ENCODE measurements at places on chromosomes 2 and 18.

GRCh38 chr18:36461551-36461987 is 164.1 kb downstream of the FHOD3 start:
- no peak for DNase-seq

GRCh38 chr2:49210191-49210590 is 55.9 kb upstream of the FSHR start:
- no peak for DNase-seq

DNA sequence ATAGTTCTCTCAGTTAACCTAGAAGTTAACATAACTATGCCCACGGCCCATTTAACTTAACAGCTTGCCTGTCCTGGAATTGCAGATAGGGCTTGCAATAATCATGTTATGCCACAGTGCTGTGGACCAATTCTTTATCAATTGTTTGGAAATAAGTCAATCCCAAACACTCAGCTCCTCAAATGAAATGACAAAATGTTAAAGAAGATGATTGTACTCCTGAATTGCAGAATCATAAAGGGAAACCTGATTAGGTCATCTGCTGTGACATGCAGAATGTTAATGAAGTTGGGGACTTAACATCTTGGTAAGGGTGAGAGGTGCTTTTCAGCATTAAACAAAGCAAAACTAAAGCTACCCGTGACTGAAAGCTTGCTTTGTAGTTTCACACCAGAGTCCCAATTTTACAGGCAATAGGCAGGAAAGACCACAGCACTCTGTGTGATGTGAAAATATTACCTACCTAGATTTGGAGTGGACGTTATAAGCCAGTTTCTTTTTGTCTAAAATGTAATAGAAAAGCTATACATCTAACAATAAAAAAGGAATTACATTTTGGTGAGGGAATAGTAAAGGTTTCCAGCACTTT is 364.0 kb downstream of the GPD2 start:
- DNase-seq = no peak

DNA sequence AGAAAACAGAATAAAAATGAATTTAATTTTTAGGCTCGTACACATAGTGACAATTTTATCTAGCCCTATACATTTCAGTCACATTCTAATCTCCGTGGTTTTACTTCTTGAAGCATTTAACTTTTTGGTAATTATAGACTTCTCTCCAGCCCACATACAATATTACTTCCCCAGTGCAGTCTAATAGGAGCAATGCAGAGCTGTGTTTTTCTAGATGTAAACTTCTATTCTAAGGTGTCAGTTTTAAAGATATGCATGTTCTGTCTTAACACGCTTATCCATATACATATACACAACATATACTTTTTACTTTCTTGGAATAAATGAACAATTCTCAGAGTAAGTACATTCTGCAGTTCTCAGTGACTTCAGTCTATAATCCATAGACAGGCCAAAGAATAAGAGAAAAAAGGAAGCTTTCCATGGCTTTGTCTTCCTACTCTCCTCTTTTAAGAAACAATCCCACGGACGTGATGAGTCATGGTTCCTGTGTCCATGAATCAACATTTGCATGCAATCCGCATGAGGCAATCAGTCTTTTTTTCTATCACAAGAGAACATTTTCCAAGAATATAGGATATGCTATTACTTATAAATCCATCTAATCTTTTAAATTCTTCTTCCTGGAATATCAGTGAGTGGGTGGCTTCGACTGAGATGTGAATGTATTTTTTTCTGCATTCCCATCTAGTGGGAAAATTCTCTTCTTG is 42.8 kb downstream of the CCDC102B start:
- peak; percentile 98 for DNase-seq

DNA sequence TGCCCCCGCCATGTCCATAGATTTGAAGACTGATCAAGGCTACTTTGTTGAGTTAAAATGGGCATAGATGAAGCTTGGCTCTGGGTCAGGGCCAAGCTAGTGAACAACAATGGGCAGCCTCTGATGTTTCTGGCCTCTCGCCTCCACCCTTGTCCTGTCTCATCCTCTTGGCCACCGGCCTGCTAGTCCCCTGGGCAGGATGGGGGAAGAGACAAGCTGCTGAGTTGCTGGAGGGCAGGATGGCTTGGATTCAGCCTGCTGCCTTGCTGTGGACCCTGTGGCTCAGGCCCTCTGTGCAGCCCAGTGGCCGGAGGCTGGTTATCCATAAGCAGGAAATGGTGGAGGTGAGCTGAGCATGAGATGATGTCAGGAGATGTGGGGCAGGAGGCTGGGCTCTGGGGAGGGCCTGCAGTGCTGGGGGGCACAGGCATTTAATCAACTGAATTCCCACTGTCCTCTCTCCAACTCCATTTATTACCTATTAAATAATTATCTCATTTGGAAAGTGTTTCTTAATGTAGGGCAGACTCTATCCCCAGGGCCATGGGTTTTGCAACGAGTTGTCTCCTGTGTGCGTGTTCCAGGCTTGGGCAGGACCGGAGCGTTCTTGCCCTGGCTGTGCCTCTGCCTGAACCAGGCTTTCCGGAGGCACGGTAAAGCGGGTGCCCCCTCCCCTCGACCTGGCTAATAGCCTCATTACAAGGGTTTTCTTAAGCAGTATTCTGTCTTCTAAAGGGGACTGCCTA is 122.9 kb downstream of the GLI2 start:
- no peak for DNase-seq
